Esophagus squamous epithelium (tissue), 5 donors: ENCODE measurements at places on chromosomes 2 and 18.

DNA sequence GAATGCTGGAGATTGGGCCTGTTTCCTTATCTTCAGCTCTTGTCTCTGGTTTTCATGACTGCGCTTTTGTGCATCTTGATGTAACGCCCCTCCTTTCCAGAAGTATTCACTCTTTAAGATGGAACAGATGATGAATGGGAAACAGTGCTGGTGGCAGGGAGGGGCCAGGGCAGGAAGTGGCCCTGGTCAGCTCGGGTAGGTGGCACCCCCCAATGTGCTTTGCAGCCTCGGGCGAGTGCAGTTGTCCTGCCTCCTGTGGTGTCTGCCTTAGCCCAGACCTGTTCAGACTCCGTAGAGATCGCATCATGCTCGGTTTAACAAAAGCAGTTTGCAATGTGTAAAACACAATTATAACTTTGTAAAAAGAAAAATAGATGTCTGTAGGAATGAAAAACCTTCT is 17.0 kb upstream of the MGAT4A start:
- no peak overlapping the region for H3K27ac ChIP-seq
- peaks cover 4% of the 10 kb centered on the region for H3K27me3 ChIP-seq
- H3K4me1 ChIP-seq = no peaks in the 10 kb centered on the region
- no peak for DNase-seq
- no peak overlapping the region for H3K4me3 ChIP-seq
- H3K36me3 ChIP-seq = no peaks in the 10 kb centered on the region

DNA sequence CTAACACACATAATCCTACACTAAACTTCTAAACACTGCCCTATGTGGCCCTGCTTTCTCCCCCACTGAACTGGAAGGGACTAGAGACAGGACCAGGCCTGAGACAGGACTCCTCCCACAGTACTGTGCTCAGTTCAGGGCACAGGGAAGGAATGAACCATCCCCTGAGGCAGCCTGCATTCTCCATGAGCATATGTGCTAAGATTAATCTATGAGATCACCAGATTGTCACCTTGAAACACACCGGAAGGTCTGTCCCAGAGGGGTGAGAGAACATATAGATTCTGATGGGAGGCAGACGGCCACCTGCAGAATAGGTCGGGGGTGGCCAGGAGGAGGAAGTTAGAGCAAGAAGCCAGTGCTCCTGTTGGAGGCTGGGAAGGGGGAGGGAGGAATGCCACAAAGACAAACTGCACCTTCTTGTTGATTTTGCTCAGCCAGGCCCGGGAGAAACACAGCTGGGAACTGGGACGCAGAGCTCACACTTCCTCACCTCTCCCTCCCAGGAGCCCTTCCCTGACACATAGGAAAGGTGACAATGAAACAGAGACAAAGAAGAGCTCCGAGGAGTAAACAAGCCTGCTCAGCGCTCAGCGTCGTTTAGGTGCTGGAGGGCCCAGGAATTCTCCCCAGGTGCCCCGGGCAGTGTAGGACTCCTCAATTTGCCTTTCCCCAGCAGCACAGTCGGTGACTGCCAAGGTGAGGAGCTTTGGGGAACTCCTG is 52.1 kb downstream of the ZBTB7C start:
- no peaks in the 10 kb centered on the region for H3K36me3 ChIP-seq
- H3K27ac ChIP-seq = no peak overlapping the region
- no peaks in the 10 kb centered on the region for H3K27me3 ChIP-seq
- no peak for DNase-seq
- no peak overlapping the region for H3K4me3 ChIP-seq

- H3K4me1 ChIP-seq = no peaks in the 10 kb centered on the region
- H3K4me3 ChIP-seq = no peak overlapping the region
- no peak for DNase-seq
- no peak overlapping the region for H3K27ac ChIP-seq
- H3K36me3 ChIP-seq = no peaks in the 10 kb centered on the region
Observed at GRCh38 chr2:224646242-224646846, 61.2 kb upstream of the CUL3 start.

DNA sequence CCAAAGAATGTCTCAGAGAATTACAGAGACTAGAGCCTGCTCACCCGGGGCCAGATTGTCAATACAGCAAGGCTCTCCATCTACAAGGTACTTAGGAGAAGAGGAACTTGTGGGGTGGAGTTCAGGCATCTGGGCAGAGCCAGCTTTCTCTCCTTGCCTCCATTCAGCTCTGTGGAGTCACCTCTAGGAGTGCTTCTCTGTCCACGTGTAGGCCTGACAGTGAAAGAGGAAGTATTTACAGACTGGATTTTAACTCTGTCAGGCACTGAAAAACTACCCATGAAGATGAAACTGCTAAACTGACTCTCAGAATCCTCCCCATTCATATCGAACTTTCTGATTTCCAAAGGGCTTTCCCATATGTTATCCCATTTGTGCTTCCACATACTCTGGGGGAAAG is 315.6 kb downstream of the SETBP1 start:
- H3K4me1 ChIP-seq = no peaks in the 10 kb centered on the region
- H3K36me3 ChIP-seq = no peaks in the 10 kb centered on the region
- no peak overlapping the region for H3K4me3 ChIP-seq
- no peak overlapping the region for H3K27ac ChIP-seq

- no peaks in the 10 kb centered on the region for H3K36me3 ChIP-seq
- H3K27me3 ChIP-seq = peaks cover 28% of the 10 kb centered on the region
- no peak overlapping the region for H3K27ac ChIP-seq
- H3K4me3 ChIP-seq = no peak overlapping the region
- no peak for DNase-seq
- H3K4me1 ChIP-seq = peaks cover 31% of the 10 kb centered on the region
Observed at GRCh38 chr2:10097352-10098148, 17.3 kb upstream of the CYS1 start.

- H3K27me3 ChIP-seq = no peaks in the 10 kb centered on the region
- no peak overlapping the region for H3K4me3 ChIP-seq
Observed at GRCh38 chr2:108949316-108950239, 39.4 kb downstream of the EDAR start.

DNA sequence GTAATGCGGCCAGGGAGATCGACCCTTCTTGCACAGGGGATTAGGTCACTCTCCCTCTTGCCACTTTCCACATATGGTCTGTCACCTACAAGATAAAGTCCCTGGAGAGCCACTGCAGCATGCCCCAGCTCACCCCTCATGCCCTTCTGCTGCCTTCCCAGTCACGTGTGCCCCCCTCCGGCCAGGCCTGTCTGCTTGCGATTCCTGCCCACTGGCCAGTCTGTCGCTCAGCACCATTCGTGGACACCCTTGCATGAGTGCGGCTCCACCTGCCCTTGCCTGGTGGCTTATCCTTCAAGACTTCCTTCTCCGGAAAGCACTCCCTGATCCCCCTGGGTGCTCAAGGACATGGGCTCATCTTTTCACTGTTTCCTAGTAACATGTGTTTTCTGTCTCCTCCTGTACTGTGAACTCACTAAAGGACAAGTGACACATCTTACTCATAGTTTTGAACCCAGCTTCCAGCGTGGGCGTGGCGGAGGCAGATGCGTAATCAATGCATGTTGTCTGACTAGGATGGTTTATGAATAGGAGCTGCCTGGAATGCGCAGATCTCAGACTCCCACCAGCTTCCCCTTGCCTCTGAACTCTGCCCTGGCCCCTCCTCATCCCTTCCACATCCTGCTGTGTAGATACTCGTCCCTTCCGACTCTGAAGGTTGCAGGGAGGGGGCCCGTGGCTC is 7.8 kb upstream of the NT5DC4 start:
- no peak for DNase-seq
- no peak overlapping the region for H3K27ac ChIP-seq
- no peaks in the 10 kb centered on the region for H3K4me1 ChIP-seq

DNA sequence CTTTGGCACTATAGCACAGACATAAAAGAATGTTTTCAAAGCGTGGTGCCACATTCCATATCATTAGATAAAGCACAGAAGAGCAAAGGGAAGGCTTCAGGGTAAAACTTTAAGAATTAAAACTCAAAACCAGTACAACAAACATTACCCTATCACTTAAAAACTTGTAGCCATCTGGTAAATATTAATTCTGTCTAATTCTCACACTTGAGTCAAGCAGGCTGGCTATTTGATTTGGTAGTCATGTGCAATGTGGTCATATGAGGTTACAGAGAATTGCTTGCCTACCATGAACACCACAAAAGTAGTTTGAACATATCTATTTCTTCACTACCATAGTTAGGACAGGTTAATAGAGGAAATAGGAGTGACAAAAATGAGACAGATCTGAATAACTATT is 244.9 kb downstream of the IRS1 start:
- no peaks in the 10 kb centered on the region for H3K36me3 ChIP-seq
- no peak overlapping the region for H3K4me3 ChIP-seq
- no peaks in the 10 kb centered on the region for H3K4me1 ChIP-seq
- no peaks in the 10 kb centered on the region for H3K27me3 ChIP-seq
- no peak for DNase-seq
- H3K27ac ChIP-seq = no peak overlapping the region
